ENCODE measurements at places on chromosomes 3 and 15.

DNA sequence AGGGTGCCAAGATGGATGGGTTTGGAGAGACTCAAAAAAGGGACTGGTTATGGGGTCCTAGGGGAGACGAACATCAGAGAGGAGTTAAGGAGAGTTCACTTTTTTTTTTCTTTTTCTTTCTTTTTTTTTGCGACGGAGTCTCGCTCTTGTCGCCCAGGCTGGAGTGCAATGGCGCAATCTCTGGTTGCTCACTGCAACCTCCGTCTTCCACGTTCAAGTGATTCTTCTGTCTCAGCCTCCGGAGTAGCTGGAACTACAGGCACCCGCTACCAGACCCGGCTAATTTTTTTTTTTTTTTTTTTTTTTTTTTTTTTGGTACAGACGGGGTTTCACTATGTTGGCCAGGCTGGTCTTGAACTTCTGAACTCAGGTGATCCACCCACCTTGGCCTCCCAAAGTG is 1.2 kb downstream of the SPINT1 start:
- DNase-seq, result no peak

- DNase-seq, result no peak
These were observed 200.0 kb upstream of the UBE2E2 start for GRCh38 chr3:23002836-23003732.

- DNase-seq, result no peak
These were observed 73.5 kb downstream of the DAPK2 start for GRCh38 chr15:63972801-63973200.

GRCh38 chr15:22887157-22887951 is 48.9 kb downstream of the NIPA2 start:
- no peak for DNase-seq

DNA sequence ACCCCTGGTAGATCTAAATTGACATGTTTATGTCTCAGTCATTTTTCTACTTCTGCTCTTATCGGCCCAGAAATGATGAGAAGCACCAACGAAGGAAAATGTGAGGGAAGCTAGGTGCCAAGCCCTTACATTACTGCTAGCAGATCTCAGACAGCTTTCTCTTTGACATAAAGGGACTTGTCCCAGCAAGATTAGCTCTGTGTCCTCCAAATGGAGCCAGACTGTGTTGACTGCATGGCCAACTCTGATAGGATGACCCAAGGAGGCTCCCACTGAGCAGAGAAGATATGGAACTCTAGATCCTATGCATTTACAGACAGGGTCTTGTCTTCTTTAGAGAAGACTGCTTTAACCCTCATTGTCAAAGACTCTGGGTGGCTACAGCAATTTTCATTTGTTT is 2.8 kb upstream of the MCTP2 start:
- no peak for DNase-seq

- no peak for DNase-seq
These were observed 206.6 kb downstream of the UACA start for GRCh38 chr15:70556779-70557178.

- DNase-seq, result no peak
These were observed 6.9 kb downstream of the NIPA2 start for GRCh38 chr15:22845289-22845900.

- DNase-seq, result no peak
These were observed 43.9 kb downstream of the CCNL1 start for GRCh38 chr3:157116017-157116416.

GRCh38 chr3:133758964-133759739 is 13.0 kb downstream of the TF start:
- DNase-seq, result no peak

DNA sequence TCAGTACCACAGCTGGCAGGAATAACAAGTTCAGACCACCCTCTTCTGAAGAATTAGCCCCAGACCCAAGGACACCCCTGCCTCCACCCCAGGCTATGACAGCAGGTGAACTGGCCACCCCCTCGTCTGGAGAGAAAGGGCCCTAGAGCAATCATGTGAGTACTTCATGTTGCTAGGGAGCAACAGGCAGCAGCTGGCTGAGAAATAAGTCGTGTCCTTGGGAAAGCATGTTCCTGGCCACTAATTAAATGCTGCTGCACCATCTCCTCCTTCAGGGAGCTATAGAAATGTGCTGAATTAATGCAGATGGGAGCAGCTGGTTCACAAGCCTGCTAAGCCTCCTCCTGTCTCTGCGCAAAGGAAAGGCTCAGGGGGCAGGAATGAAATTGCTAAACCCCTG is 31.5 kb downstream of the MRPS11 start:
- no peak for DNase-seq

DNA sequence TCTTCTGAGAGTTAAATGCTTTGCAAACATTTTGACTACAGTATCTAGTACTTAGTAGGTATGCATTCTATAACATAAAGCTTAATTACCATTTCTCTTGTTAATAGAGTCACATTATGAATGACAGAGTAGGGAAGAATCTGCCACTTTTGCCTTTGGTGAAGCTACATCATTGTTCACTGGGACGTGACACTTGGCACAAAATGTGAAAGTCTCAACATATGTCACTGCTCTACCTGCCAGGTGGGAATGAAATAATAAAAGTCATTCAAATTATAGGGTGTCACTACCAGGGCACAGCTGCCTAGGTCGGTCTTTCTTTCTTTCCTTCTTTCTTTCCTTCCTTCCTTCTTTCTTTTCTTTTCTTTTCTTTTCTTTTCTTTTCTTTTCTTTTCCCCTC is 17.6 kb downstream of the GPR87 start:
- no peak for DNase-seq

DNA sequence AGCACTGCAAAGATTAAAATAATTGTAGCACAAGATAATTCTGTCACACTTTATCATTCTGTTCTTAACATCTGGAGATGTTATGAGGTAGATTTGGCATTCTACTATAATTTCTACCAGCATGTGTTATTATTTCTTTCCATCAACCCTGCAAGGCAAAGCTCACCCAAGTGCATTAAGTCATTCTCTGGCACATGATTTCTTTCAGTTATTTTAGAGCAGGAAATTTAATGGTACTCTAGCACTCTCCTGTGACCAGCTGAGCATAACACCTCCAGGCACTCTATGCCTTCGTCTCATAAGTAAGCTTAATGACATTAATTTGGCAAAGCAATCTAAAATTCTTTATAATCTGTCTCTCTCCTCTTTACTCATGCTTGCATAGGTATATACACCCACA is 300.2 kb upstream of the GPR149 start:
- no peak for DNase-seq

DNA sequence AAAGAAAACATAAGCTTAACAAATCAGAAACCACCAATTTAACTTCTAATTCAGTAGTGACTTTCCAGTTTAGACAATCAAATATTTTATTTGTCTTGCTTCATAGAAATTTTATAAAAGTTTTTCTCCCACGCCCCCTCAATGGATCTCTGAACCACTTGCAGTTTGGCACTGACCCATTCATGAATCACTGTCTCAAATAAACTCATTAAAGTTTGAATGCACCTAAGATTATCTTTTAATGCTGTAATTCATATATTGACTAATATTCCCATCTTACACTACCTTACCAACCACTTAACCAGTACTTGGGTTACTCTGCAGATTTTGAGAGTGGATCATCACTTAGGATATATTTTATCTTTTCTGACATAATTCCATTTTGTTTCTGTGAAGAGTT is 880.2 kb downstream of the OTOL1 start:
- DNase-seq, result no peak

GRCh38 chr3:150096700-150097587 is 126.2 kb upstream of the PFN2 start:
- DNase-seq, result no peak

DNA sequence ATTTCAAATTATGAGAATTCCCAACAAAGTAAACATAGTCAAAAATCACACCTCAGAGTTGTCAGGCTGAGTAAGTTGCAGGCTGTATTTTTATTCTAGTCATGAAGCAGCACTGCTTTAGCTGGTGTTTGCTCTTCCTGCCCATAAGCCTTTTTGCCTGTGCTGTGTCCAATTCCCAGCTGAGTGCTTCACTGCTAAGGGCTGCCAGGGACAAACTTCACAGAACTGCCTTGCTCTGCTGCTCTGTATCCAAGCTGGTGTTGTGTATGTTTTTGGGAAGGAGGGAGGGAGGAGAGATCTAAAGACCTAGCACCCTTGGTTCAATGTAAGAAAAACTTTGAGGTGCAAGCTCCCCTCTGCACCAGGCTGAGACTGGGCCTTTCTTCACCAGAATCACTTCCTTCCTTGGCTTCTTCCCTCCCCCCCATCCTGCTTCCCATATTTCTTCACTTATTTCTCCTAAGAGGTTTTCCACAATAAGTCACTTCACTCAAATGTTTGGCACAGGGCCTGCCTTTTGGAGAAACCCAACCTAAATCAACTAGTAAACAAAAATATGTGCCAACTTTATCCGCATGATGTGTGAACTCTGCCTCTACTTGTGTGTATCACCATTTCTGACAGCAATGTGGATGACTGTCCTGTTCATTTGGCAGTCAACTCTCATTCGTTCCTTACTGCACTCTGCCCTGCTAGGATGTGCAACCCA is 156.1 kb downstream of the TBL1XR1 start:
- no peak for DNase-seq

GRCh38 chr3:145943952-145944351 is 217.0 kb downstream of the PLOD2 start:
- no peak for DNase-seq

- no peak for DNase-seq
These were observed 3.8 kb downstream of the THSD4 start for GRCh38 chr15:71118881-71119632.

GRCh38 chr3:161393803-161394202 is 22.5 kb upstream of the SPTSSB start:
- no peak for DNase-seq

- DNase-seq, result no peak
These were observed 17.4 kb downstream of the PARP14 start for GRCh38 chr3:122697952-122698620.

DNA sequence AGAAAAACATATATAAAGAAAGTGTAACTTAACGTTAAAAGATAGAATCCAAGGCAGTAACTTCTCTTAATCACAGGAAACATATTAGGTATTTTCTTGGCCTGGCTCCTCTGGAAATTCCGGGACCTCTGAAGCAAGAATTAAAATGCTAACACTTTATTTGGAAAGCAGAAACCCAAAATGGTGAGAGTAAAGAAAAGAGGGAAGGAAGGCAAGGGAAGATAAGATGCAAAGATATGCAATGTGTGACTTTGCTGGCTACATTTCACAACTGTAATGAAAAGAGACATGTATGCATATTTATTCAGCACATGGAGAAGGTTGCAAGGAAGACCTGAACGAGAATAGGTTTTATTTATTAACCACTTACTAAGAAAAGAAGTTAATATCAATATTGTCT is 372.5 kb downstream of the TBL1XR1 start:
- DNase-seq, result no peak

DNA sequence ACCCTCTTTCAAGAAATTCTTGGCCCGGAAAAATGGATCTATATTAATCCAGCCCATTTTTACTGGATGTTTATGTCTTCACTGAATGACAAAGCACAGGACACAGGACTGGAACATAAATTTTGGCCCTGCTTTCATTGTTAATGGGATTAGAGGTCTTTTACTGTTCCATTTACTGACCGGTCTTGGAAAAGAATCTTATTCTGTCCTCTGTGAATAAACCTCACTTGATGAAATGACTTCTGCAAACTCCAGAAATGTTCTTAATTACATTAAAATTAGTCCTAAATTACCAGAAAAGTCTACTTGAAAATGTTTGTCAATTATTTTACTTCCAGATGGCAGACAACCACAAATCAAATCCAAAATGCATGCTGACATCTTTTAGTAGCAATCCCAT is 79.3 kb upstream of the SLC24A5 start:
- DNase-seq, result no peak

DNA sequence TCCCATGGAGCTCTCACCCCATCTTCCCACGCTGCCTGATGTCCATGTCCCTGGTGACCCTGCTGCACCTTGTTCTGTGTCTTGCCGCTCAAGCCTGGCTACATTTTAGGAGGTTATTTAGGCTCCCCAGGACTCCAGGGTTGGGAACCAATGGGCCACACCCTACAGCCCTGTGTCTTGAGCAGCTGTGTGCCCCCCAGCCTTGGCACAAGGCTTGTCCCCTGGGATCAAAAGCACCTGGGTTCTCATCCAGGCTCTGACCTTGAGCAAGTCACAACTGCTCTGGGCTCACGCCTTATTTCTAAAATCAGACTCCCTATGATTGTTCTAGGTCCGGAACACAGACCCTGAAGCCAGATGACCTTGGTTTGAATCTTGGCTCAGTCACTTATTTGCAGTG is 14.1 kb downstream of the SPSB4 start:
- DNase-seq, result no peak

DNA sequence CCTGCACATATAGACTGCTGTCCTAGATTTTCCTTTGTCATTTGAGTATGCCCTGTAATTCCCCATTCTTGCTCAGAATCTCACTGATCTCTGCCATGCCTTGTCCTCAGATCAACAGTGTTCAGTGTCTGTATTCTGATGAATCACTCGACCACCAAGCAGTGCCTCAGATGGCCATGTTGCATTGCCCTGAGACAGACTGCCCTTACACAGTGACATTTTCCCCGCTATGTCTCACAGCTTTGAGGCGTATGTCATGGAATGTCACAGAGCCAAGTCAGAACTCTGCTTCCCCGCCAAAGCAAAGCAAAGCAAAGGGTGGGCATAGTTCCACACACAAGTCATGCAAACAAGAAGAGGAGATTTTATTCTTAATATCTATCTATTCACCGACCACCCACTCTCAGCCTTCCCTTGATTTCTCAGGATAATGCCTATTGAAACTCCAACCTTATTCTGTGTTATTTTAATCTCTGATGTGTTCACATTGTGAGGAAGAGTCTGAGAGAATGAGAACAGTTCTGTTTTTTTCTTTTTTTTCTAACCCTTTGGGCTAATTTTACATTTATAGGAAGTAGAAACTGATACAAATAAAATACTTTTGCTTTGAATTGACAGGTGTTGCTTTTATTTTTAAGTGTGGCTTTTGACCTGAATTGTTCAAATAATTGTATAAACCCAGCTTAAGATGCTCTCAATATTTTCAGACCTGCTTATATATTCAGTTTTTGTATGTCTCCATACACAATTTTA is 16.9 kb upstream of the PSMD6 start:
- no peak for DNase-seq

Measured in SW 1271 (cell line).